Activated CD4-positive, alpha-beta T cell treated with anti-CD3 and anti-CD28 coated beads, Interleukin-2, amount 10 ng/mL, durations not matched to agents 24 days and 14 days (primary cell): ENCODE measurements at places on chromosomes 5 and 9. TPM values are rescaled to one million over a fixed set of nuclear protein-coding genes. Genes with fewer than 3 reads are reported as not detected.

The SLC28A3 gene
- total RNA-seq, result 0.44 and 0.54 TPM in 2 replicates

The FBP2 gene
- not detected in 2 replicates for total RNA-seq

The RASGRF2 gene
- total RNA-seq, result 21.1 and 22.0 TPM in 2 replicates

The HOMER1 gene
- total RNA-seq, result 13.8 and 15.0 TPM in 2 replicates

The SETX gene
- 45.8 and 46.0 TPM in 2 replicates for total RNA-seq

The ANKRD55 gene
- total RNA-seq, result 0.79 and 1.0 TPM in 2 replicates

The IFNK gene
- not detected in 2 replicates for total RNA-seq

The GCNT1 gene
- total RNA-seq, result 7.0 and 9.8 TPM in 2 replicates

The AUH gene
- total RNA-seq, result 49.2 and 49.5 TPM in 2 replicates

The DIPK1B gene
- 1.1 and 1.5 TPM in 2 replicates for total RNA-seq

The GDA gene
- not detected in 2 replicates for total RNA-seq

The ARHGEF39 gene
- 9.9 and 10.8 TPM in 2 replicates for total RNA-seq

The GZMA gene
- 87.6 and 91.2 TPM in 2 replicates for total RNA-seq

The CMYA5 gene
- 0.12 and 0.14 TPM in 2 replicates for total RNA-seq

The PCDHGB4 gene
- total RNA-seq, result 0.21 TPM in 2 replicates

The C9orf72 gene
- total RNA-seq, result 6.5 and 7.5 TPM in 2 replicates

The REEP2 gene
- 3.5 and 4.6 TPM in 2 replicates for total RNA-seq

The CARTPT gene
- total RNA-seq, result not detected in 2 replicates

The RGS3 gene
- 113 and 122 TPM in 2 replicates for total RNA-seq

The SPATA31C2 gene
- total RNA-seq, result 0.09 and 0.24 TPM in 2 replicates

The ABL1 gene
- 32.6 and 35.7 TPM in 2 replicates for total RNA-seq

The FAM78A gene
- total RNA-seq, result 51.6 and 55.1 TPM in 2 replicates
